Left cardiac atrium (tissue), 4 donors: ENCODE measurements at places on chromosomes 7 and 10. TPM values are rescaled to one million over a fixed set of nuclear protein-coding genes. Genes with fewer than 3 reads are reported as not detected.

STEAP4 gene
- 105 TPM for total RNA-seq

FIGNL1 gene
- 6.1 TPM for total RNA-seq

DNA sequence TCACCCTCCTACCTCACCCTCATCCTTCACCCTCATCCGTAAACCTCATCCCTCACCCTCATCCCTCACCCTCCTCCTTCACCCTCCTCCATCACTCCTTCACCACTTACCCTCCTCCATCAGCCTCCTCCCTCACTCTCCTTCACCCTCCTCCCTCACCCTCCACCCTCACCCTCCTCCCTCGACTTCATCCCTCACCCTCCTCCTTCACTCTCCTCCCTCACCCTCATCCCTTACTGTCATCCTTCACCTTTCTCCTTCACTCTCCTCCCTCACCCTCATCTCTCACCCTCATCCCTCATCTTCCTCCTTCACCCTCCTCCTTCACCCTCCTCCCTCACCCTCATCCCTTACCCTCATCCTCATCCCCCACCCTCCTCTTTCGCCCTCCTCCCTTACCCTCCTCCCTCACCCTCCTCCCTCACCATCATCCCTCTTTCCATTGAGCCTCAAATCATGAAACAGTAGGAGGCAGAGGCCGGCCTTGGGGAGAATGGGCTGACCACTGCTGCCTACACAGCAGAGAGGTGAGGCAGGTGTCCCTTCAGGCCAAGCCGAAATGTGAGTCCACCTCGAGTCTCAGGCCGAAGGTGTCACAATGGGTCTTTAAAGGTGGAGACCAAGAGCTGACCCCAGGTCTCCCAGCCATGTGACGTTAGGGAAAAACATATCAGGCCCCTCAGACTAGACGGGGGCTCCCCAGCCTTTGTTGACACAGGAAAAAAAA, 53.0 kb downstream of the PDGFA start:
- DNase-seq = no peak

GRCh38 chr10:91632671-91633550, at the start of gene PPP1R3C:
Gene PPP1R3C, minus strand, starts transcription at chr10:91633071. Its CDS starts 102 bp downstream, at chr10:91632969.
- DNase-seq = peak; percentile 94

- no peak for DNase-seq
Measured at GRCh38 chr10:82310839-82311238, 435.8 kb downstream of the NRG3 start.

DNA sequence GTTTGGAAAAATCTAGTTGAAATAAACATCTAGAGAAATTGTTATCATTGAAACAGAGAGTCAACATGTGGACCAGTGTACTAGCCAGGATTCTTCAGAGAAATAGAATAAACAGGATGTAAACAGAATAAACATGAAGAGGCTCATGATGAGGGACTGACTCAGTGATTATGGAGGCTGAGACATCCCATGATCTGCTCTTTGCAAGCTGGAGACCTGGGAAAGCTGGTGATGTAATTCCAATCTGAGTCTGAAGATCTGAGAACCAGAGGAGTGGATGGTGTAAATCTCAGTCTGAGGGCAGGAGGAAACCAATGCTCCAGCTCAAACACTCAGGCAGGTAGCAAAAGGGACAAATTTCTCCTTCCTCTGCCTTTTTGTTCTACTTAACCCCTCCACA, 62.9 kb upstream of the FAM180A start:
- DNase-seq = no peak

DNA sequence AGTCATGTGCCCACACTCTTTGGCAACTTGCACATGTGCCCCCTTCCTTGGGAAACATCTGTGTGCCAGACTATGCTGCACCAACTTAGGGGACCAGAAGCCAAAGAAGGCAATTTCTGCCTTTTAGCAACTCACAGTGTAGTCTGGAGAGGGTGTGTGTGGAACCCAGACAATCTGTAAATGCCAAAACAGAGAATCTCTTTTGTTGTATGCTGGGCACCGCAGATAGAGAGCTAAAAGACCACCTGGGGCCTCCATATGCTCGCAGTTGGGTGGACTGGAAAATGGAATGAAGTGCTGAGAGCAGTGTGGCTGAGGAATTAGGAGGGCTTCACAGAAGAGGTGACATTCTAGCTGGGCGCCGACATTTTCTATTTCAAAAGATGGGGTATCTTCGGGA, 26.4 kb downstream of the UBTD1 start:
- no peak for DNase-seq

DNA sequence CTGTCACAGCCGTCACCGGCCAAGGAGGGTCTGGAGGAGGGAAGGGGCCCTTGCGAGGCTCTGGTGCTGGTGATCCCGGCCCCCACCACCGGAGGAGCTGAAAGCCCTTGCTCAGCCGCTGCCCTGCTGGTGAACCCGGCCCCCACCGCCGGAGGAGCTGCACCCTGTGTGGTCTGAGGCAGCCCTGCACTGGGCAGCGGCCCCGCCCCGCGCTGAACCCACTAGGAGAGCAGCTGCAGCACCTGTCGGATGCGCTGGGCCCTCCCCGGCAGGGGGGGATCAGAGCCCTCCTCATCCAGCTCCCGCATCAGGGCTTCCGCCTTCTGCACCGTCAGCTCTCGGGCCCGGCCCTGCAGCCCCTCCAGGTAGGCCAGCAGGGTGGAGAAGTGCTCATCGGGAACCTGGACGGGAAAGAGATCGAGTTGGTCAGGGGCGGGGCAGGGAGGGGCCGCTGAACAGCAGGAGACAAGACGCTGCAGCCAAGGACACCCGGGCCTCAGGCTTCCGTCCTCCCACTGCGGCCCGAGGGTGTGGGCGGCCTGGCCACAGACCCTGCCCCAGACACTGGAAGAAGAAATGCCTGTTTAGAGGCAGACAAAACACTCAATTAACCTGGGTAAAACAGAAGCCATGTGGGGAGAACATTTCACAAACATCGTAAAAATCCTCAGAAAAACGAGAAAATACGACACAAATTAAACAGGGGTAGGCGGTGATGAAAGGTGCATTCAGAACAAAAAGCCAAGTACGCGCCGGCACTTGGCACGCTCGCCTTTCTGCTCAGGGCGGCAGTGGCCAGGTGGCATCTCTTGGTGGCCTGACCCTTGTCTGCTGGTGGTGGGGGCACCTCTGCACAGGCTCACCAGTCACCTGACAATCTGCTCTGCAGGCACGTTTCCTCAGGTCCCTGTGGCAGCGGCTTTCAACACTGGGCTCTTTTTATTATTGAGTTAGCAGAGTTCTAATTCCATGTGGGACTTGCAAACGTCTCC, 14.7 kb downstream of the CYP2W1 start:
- no peak for DNase-seq

DNA sequence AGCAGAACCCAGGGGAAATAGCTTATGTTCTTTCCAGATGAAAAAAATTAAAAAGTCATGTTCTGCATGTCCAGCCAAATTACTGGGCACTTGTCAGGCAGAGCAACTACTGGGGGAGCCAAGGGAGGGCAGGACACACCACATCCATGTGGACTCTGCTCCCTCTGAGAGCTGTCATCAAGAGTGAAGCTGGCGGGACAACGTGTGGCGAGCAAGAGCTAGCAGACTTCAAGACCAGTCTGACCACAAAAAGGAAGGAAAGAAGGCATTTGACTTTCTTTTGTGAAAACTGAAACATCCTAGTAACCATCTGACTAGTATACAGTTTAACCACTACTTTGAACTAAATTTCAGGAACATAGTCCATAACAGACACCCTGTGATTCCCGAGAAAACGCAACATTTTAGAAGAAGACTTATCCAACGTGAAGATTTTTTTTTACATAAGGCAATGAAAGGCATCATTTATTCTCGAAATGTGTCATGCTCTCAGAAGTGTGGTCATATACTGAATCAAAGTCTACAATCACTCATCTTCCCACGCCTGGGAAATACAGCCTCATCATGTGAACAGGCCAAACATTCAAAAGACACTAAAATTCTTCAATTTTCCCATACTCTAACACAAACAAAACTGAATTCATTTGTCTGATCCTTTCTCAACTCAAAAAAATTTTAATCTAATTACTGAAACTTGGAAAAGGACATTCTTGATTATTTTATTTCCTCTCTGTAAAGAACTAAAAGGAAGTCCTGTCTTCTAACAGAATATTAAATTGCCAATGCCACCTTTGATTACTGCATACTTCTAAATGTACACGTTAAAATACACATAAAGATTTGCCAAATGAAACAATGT, 15.5 kb downstream of the CYTH3 start:
- DNase-seq = peak; percentile 63

DNA sequence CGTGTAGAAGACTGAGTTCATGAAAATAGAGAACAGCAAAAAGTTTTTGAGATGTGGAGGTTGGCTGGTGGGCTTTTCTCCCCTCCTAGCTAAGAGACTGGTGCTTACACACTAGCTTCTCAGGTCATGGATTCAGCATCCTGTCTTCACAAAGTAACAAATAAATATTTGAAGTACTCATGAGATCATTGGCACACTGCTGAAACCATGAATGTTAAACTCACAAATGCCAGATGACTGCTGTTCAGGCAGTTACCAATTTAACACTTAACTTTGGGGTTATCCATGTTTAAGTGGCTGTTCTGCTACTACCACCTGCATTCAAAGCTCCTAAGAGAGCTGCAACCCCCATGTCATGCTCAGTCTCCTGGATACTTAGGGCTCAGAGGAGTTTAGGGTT, 119.0 kb upstream of the BET1 start:
- no peak for DNase-seq
